SIG-M5 (cell line): ENCODE measurements at places on chromosomes 6 and 20.
A peak's percentile ranks its signal among the peaks of the same experiment; 100 is the strongest.

DNA sequence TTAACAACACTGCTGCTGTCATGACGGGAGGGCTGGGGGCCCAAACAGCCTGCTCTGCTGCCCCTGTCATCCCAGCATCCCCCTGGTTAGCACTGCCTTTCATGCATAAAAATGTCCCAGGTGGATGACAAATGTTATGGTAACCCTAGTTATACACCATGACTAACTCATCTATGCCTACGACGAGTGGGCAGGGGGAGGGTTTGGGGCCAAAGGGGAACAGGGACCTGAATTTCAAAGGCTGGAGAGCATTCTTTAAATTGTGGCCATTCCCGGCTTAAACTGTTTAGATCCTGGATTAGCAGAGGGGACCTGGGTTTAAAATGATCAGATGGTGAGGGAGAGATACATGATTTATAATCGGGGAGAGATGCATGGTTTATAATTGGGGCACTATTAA lies 24.4 kb downstream of the GNAS-AS1 start:
- DNase-seq, result no peak

DNA sequence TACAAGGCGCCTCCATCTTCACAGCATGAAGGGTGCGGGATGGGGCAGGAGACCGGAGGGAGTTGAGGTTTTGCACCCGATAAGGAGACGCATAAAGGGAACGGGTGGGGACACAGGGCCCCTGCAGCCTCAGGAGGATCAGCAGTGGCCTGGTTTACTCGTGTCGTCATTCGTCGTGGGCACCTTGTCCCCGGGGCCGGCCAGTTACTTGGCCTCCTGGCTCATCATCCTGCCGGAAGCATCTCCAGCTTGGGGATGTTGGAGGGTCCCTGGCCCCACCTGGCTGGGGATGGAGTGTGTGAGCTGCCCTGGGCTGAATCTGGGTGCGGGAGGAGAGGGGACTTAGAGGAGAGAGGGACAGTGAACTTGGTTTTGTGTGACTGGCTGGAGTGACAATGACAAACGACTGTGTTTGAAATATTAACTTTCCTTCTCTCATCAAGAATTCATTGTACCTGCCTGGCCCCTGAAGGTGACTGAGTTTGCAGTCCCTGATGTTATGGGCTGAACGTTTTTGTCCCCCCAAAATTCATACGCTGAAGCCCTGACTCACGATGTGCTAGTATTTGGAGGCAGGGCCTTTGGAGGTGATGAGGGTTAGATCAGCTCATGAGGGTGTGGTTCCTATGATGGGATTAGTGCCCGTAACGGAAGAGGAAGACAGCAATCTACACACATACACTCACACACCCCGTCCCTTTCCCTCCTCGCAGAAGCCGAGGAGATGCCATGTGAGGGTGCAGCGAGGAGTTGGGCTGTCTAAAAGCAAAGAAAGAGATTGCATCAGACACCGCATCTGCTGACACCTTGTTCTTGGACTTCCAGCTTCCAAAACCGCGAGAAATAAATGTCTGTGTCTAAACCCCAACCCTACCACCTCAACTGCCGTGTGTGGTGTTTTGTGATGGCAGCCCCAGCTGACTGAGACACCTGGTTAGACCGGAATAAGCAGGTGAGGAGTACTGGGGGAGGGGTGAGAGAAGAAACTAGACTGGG lies 65.0 kb upstream of the MAP3K4 start:
- DNase-seq, result no peak

DNA sequence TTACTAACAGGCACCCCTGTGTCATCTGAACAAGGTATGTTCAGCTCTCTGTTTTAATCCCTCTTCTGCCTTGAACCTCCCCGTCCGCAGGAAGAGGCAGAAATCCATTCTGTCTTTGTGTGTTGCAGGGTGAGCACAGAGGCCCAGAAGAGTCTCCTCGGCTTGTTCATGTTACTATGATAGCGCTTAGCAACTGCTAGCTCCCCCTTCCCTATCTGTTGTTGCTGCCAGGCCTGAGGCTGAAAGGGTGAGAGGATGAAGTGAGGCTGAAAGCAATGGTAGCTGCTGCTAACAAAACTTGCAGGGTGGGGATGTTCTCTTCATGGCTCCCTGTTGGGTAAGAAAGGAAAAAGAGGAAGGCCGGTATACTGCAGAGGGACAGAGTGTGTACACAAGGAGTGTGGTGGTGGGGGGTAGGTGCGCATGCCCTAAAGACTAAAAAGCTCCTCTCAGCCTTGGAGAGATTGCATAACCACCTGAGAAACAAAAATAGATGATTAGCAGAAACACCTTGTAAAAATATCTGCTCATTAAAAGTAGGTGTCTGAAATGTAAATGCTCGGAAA lies 55.2 kb upstream of the CITED2 start:
- DNase-seq, result peak; percentile 56

GRCh38 chr6:113980937-113981554 lies 10.1 kb upstream of the HDAC2 start:
- no peak for DNase-seq

DNA sequence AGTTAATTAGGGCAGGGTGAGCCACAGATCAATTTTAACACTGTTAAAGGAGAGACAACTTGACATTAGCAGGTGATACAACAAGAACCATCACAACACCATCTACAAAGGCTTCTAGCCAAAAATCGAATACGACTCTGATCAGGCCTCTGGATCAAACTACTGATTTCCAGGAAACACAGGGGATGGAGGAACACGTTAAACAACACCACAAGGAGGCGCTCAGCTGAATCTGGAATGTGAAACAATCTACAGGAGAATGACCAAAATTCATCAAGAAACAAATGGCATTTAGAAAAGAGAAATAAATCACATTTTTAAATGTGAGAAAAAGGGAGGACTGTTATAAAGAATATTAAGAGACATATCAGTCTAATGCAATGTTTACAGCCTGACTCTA lies 13.5 kb upstream of the MAFB start:
- no peak for DNase-seq

DNA sequence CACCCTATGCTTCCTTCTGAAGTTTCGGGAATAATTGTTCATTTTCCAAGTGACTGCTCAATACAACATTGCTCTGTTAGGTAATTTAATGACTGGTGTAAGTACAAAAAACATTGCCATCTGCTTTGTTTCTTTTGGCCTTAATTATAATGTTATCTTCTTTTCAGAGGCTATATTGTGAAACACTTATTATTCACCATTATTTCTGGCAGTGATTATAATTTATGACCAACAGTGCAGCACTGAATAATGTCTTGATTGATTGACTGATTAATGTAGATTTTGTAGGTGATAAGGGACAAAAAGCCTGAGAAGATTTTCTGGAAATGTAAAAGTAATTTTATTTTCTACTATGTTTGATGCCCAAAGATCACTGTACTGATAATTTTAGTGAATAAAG lies 377.7 kb downstream of the PLCB1 start:
- DNase-seq, result no peak

DNA sequence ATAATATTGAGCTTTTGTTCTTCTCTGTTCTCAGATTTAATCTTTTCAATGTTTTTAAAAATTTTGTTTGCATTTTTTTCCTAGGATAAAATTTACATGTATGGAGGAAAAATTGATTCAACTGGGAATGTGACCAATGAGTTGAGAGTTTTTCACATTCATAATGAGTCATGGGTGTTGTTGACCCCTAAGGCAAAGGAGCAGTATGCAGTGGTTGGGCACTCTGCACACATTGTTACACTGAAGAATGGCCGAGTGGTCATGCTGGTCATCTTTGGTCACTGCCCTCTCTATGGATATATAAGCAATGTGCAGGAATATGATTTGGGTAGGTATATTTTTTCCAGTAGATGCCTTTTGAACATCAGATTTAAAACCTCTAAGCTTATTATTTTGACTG lies 89.8 kb downstream of the ATRN start:
- DNase-seq, result no peak

DNA sequence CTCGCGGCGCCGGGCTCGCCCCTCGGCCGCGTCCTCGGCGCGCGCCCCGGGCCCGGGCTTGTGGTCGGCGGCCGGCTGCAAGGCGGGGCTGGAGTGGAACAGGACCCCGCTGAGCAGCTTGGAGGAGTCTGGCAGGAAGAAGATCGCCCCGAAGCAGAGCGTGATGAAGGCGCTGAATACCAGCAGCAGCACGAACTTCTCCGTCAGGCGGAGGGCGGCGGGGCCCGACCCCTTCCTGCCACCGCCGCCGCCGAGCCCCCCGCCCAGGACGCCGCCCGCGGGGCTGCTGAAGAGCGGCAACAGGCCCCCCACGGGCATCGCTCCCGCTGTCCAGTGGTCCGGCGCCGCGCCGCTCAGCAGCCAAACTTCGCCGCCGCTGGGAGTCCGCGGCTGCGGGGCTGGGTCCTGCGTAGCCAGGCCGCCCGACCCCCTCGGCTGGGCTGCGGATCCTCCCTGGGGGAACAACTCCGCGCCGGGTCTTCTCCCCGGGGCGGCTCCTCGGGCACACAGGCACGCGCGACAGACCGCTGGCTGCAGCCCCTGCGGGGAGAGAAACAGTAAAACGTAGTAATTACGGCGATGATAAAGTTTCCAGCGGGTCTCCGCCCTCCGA lies 707 bp downstream of the MAN1A1 start:
- no peak for DNase-seq

DNA sequence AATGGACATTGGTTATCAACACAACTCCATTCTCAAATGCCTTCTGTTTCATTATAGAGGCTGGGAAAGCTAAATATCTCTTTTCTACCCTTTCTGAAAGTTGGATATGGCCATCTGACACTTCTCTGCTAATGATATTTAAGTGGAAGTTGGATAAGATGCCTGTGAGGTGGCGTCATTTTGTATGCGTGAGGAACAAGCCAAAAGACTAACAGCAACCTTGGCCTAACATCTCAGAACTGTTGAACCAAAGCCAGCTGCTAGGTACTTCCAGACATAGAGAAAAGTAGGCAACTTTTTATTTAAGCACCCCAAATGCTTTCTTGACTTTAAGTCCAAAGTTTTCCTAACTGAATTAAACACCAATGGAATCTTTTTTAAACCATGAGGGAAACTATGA lies 708.4 kb downstream of the CD109 start:
- DNase-seq, result no peak

GRCh38 chr20:36565520-36565919 lies 7.9 kb upstream of the TGIF2 start:
- DNase-seq, result no peak

DNA sequence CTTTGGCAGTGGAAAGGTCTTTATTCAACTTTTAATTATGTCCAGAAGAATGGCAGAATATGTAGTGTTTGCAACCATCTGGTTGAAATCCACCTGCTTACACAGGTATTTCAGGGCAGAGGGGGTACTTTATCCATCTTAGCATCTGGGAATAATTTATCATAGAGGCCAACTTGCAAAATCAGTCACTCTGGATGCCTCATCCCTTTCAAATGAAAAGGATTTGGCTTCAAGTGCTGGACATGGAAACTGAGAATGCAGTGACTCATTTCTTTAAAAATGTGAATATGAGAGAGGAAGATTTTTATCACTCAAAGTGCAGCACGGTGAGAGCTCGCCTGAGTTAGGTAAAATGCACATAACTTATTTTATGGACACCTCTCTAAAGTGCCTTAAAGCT lies 758.3 kb downstream of the KIF16B start:
- DNase-seq, result no peak

GRCh38 chr6:105838171-105838570 lies 248.0 kb upstream of the PRDM1 start:
- DNase-seq, result no peak

DNA sequence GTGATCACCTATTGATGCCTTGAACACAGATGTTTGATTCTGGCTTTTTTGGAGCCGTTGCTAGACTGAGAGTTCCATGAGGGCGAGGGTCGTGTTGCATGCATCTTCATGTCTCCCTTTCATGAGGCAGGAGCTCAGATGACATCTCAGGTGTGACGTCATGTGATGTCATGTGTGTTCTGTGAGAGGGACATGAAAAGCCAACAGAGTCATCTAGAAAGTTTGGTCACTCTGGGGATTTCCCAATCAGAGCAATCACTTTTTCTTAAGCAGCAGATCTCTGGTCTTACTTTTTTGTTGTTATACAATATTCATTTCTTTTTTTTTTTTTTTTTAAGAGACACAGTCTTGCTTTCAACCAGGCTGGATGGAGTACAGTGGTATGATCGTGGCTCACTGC lies 411.8 kb downstream of the PREX1 start:
- DNase-seq, result no peak

DNA sequence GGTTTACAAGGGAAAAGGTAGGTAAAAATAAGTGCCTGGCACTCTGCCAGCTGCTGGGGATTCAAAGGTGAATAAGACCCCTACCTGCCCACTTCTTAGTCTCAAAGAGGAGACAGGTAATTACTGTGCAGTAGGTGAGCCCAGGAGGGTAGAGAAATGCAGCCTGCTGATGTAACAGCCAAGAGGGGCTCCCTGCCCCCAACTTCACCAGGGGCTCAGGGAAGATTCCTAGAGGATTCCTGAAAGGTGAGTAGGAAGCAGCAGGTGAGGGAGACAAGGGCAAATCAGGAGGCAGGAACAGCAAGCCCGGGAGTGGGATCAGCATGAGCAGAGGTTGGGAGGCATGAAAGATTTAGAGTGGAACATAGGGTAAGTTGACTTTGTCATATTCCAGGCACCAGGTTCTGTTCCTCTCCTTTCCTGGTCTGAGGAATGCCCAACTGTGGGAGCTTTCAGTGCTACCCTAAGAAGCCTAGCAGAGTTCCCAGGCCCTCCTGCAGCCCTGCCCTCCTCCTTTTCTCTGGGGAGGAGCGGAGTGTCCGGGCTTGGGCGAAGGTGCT lies 258.1 kb downstream of the LRFN2 start:
- DNase-seq, result no peak

- no peak for DNase-seq
Measured at GRCh38 chr20:50019466-50020256, 36.9 kb downstream of the SNAI1 start.

DNA sequence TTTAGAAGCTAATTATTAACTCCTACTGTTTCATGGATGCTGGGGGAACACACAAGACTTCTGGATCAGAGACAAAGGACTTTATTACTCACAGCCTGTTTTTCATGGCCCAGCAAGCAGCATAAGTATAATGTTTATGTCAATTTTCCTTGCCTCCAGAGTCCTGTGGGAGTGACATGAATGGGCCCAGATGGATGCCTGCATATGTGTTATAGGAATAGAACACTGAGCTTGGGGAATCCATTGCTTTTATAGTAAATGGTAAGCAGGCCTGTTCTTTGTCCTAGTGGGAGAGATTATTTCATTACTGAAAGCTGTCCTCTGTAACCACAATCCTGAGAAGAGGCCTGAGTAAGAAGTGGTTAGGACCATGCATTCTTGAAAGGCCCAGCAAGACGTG lies 25.6 kb downstream of the BLTP3A start:
- DNase-seq, result no peak

DNA sequence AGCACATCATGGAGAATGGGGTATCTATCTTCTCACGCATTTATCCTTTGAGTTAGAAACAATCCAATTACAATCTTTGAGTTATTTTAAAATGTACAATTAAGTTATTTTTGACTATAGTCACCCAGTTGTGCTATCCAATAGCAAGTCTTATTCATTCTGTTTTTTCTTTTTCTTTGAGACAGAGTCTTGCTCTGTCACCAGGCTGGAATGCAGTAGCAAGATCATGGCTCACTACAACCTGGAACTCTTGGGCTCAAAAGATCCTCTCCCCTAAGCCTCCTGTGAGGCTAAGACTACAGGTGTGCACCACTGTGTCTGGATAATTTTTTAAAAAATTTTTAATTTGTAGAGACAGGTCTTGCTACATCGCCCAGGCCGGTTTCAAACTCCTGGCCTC lies 201.5 kb upstream of the ZNF217 start:
- no peak for DNase-seq

- no peak for DNase-seq
Measured at GRCh38 chr6:72626126-72626525, 4.3 kb downstream of the KCNQ5 start.

- DNase-seq, result no peak
Measured at GRCh38 chr6:86355271-86355670, 582.1 kb upstream of the HTR1E start.

- no peak for DNase-seq
Measured at GRCh38 chr6:28988536-28989311, 16.4 kb downstream of the ZNF311 start.
